ENCODE measurements at places on chromosomes 2 and 18. TPM values are rescaled to one million over a fixed set of nuclear protein-coding genes. Genes with fewer than 3 reads are reported as not detected.

HOXD12 gene
- not detected for total RNA-seq

- no peak for DNase-seq
- H3K27ac ChIP-seq = no peak overlapping the region
- no peaks in the 10 kb centered on the region for H3K27me3 ChIP-seq
- H3K4me1 ChIP-seq = no peaks in the 10 kb centered on the region
Measured at GRCh38 chr18:63070767-63071502, 248.6 kb downstream of the BCL2 start.

ARHGEF33 gene
- 0.42 TPM for total RNA-seq

- H3K4me3 ChIP-seq = no peak overlapping the region
- peaks cover 5% of the 10 kb centered on the region for H3K36me3 ChIP-seq
- no peaks in the 10 kb centered on the region for H3K4me1 ChIP-seq
- DNase-seq = no peak
Measured at GRCh38 chr18:79211844-79212243, 142.7 kb downstream of the ATP9B start.

EMILIN1 gene
- 180 TPM for total RNA-seq

TEX44 gene
- not detected for total RNA-seq

DNA sequence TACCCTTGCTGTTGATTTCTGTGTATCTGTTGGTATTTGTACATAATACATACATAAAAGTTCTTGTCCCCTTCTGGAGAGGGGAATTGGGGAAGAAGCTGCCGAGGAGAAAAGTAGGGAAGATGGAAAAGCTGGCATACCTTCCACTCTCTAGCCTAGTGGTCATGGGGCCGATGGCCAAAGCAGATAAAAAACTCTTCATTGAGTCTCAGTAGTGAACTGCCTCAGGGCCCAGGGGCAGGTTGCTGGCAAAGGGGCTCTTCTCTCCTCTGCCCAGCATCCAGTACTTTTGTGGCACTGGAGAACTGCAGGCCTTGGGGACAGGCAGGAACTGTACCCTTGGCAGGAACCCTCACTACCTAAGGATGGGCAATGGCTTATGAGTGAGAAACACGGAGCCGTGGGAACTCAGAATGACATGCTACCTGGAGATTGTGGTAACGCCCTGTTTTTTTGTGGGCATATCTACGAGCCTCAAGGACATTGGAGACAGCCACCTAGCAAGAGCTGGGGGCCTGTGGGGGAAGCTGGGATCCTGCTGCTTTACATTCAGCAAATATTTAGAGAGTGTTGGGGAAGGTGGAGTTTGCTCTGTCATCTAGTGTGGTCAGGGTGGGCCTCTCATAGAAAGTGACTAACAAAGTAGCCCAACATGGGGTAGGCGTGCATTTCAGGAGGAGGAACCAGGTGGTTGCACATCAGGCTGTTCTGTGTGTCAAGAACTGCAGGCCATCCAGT is 22.6 kb upstream of the ITGB6 start:
- H3K27me3 ChIP-seq = no peaks in the 10 kb centered on the region
- no peak overlapping the region for H3K27ac ChIP-seq
- peaks cover 4% of the 10 kb centered on the region for H3K4me1 ChIP-seq
- no peak for DNase-seq
- H3K4me3 ChIP-seq = no peak overlapping the region
